Kidney epithelial cell (primary cell): ENCODE measurements at places on chromosomes 5 and 9. TPM values are rescaled to one million over a fixed set of nuclear protein-coding genes. Genes with fewer than 3 reads are reported as not detected.

- peak; percentile 37 for DNase-seq
These were observed 140.1 kb upstream of the PALM2AKAP2 start for GRCh38 chr9:109639674-109640579.

DNA sequence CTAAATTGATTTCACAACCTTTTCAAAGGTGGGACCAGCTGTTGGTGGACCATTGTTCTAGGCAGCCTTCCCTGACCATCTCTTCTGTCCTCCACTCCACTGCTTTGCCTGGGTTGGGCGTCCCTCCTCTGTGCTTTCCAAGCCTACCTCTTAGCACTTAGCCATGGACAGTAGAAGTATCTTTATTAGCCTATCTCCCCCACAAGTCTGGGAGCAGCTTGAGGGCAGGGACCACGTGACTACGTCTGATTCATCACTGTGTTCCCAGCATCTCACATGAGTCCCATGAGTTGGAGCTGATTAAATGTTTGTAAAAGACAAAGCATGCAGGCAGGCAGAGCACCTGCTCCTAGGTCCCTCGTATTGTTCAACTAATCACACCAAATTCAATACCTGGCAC is 20.9 kb downstream of the MORN5 start:
- peak; percentile 80 for DNase-seq

DNA sequence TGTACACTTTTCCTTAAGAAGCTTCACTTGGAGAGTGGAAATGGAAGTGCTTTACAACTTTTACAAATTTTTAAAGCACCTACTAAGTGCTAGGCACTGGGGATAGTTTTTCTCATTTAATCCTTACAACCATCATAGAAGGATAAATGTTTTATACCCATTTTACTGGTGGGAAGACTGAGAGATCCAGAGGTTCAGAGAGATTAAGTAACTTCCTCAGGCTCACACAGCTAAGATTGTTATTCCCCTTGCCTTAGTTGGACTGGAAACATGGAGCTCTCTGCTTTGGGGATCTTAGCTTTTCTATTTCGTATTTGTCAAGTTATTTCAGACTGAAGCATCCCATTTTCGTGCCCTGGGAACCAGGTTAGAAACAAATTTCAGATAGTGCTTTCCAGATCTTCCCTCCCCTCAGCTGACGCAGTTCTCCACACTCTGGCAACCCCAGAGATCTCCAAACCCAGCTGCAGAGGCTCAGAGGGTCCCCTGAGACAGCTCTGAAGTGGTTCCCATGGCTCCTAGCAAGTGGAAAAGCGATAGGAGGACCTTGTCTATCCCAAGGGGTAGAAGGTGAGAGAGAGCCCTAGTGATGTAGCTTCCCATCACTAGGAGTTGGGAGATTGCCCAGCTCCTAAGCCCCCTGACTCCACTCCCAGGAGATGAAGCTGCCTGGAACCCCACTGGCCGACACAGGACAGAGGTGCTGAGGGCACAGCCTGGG is 16.2 kb upstream of the GABBR2 start:
- DNase-seq = no peak

DNA sequence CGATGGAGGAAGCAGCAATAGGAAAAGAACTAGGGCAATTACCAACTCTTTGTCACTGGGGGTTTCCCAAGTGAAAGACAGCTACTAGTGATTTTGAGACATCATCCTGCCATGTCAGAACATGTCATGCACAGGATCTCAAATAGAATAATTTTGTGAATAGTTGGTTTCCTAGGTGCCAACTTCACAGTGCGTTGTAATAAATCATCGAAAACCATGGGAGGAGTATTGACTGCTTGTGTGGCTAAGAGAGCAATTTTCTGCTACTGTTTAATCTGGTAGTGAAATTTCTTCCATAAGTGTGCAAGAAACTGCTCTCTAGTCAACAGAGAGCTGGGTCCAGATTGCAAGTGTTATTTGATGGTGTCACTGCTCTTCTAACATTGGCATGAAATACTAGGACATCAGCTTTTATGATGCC is 168.6 kb downstream of the NNT start:
- DNase-seq = no peak

- DNase-seq = no peak
These were observed 693.2 kb upstream of the CHD1 start for GRCh38 chr5:99621772-99622681.

Gene CLK4
- 7.1 and 9.7 TPM in 2 replicates for total RNA-seq
